Stimulated activated CD4-positive, alpha-beta T cell treated with anti-CD3 and anti-CD28 coated beads, Interleukin-12 subunit alpha, Interleukin-12 subunit beta, amount 100 ng/mL, for 48 hours (primary cell): ENCODE measurements at places on chromosomes 6 and 20.

DNA sequence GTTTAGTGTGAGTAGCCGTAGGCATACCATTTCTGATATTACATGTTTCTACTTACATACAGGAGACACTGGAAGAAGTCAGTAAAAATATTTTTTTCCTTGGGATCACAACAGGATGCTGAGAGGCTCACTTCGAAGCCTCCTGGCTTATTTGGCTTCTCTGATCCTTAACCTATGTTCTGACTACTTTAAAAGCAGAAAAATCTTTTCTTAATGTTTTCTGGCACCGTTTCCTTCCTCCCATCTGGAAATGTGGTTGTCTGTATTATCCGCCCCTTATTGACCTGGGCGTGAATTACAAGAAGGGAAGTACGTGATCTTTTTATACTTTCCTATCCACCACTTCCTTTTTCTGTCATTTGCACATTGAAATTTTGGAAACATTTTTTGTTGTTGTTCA lies 379.6 kb downstream of the COL12A1 start:
- no peak for DNase-seq

DNA sequence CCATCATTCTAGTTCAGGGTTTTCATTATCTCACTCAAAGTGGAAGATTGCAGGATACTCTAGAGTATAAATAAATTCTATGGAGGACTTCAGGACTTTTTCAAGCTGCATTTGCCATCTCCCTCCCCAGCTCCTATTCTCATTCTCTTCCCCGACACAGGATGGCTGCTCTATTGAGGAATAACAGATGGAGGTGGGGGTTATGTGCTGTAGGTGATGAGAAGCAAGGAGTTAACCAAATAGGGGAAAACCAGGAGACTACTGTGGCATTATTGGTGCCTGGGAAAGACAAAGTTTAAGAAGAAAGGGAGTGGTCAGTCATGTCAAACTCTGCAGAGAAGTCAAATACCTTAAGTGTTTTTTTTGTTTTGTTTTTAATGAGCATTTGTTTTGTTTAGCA lies 109.3 kb downstream of the GRIK2 start:
- no peak for DNase-seq

DNA sequence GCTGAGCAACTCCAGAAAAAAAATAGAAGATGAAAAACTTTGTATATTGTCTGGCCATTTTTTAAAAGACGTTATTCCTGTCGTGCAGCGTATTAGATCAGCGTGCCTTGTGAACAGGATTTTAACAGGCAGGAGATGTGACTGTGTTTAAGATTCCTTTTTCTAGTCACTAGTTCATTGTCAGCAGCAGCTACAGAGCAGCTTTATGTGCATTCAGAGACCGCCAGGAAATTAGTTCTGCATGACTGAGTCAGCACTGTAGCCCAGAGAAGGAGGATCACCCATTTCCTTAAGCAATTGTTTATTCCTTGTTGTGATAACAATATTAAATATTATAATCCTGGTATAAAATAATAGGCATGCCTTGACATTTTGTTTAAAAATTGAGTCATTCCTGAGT lies 75.4 kb upstream of the ADGRB3 start:
- no peak for DNase-seq

GRCh38 chr6:145808239-145808638 lies 6.4 kb downstream of the FBXO30 start:
- no peak for DNase-seq

GRCh38 chr6:131885237-131885636 lies 65.9 kb downstream of the CCN2 start:
- no peak for DNase-seq

DNA sequence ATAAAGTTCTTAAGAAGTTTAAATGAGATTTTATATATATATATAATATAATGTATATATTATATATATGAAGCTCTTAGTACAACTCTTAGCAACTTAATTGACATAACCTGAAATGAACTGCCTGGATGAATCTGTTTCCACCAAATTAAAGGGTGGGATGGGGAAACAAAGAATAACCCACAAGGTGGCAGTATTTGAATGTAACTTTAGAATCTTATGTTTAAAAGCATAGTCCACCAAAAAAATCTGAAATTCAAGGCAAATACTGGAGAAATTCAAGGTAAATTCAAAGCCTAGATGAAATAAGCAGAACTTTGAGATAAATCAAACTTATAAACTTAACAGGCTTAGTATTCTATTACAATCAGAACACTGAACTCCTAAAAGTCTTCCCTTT lies 4.4 kb upstream of the IBTK start:
- no peak for DNase-seq

GRCh38 chr6:49003348-49003747 lies 459.7 kb downstream of the MMUT start:
- DNase-seq, result no peak

DNA sequence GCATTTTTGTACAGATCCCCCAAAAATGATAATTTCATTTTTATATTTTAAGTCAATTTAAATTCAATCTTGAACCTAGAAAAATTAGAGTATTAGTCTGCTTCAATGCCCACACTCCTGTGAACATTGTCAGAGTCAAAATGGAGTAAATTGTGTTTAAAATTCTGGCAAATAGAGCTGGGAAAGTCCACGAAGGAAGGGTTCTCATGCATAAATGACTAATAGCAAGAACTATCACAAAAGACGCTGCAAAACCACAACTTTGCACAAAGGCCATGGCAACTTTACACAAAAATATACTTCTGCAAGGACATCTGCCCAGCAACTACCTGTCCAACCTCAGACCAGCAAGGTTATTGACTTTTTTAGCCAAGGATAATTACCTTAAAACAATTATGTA lies 203.2 kb upstream of the SMLR1 start:
- no peak for DNase-seq

- DNase-seq, result no peak
These were observed 174.9 kb downstream of the SMOC2 start for GRCh38 chr6:168615837-168616236.

- DNase-seq, result no peak
These were observed 21.9 kb upstream of the TULP1 start for GRCh38 chr6:35534407-35535170.

DNA sequence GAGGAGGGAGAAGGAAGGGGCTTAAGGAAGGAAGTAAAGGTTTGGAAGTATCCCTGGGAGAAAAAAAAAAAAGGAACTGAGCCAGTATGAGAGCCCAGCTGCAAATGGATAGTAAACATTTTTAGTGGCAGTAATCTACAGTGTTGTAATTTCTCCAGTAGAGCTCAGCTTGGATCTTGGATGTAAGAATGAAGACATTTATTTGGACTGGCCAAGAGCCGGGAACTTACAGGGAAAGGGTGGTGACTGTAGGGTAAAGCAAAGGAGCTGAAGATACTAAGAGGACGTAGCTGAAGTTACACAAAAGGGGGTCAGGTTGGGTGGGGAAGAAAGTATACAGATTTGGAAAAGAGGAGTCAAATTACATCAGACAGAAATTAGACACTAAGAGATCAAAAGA lies 13.5 kb downstream of the EEF1E1 start:
- DNase-seq, result no peak

DNA sequence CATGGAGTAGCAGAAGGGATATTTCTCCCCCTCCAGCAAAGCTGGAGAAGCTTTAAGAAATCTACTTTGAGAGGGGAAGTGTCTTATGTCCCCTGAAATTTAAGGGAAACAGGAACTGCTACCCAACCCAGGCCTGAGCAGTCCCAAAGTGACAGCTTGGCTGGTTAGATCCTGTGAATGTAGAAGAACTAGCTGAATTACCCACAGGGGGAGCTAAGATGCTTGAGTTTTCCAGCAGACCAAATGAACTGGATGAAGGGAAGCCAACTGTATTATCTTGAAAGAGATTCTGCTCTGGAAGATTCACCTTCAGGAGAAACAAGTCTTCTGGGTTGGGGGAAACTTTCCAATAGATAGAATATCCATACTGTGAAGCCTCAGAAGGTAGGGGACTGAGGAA lies 303.3 kb upstream of the MMS22L start:
- no peak for DNase-seq

DNA sequence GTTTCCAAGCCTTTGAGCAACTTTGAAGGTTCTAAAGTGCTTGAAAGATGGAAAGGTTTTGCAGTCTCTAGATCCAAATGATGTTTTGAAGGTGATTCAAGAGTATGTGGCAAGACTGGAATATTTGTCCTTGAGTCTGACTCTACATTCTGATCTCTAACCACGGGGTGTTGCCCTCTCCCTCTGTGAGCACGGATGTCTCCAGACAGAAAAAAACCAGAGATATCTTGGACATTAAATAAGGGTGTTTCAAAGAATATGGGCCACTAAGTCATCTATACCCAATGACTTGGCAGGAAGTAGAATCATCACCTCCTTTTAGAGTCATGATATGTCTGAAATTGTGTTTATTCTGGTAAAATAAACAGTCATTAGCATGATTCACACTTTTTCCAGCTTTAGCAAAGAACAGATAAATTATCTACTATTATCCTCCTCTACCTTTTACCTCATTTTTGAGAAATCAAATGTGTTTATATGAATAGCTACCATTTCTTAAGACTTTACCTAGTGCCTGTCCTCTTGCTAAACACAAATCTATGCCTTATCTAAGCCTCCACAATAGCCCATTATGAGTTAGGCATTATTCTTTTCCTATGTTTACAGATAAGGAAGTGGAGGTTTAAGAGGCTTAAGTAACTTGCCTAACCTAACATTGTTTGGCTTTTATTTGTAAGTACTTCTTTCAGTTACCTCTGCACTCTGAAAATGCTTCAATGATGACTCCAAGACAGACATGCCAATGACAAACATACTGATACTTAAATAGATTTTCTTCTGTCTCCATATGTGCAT lies 384.4 kb downstream of the BMP2 start:
- no peak for DNase-seq

GRCh38 chr6:90508753-90509152 lies 78.1 kb downstream of the MAP3K7 start:
- DNase-seq, result no peak

DNA sequence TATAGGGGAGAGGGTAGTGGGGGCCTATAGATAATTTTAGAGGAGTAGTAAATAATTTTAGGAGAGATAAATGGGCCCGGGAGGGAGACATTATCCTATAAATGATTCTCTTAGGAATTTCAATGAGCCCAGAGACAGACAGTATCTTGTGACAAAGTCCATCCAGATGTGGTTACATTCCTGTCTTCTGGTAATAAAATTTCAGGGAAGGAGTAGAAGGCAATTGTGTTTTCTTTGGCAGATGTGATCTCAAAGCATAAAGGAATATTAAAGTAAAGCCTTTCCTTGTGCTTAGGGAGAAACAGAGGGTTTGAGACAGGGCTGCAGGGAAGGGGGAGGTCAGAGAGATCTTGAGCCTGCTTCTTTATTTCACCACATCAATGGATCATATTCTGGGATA lies 979.8 kb upstream of the GJE1 start:
- no peak for DNase-seq

DNA sequence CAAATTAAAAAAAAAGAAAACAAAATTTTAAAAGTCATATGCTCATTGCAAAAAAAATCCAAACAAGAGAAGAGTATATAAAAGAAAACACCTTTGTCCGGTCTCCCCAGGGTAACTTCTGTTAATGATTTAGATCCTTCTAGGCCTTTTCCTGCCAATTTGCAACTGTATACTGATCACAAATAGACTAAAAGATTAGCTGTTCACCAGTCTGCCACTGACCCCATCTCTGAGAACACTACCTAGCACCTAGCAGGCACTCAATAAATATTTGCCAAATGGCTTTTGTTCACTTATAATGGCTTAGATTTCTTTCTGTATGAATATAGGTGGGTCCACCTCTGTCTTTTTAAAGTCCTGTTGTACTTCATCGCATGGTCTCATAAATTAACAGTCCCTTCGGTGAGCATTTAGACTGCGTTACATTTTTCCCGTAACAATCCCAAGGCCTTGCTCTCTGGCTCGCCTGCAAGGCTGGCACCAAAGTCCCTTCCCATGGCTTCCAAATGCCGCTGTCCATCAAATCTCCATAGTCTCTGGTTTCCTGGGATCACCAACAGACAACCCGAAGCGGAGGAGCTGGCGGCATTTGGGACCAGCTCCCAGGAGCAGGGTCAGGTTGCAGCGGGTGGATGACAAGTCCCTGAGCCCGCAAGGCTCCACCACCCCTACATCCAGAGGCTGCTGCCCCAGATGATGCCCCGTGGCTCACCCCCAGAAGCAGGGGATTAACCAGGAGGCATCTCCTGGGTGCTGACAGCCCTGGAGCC lies 11.8 kb downstream of the JPH2 start:
- DNase-seq, result no peak

DNA sequence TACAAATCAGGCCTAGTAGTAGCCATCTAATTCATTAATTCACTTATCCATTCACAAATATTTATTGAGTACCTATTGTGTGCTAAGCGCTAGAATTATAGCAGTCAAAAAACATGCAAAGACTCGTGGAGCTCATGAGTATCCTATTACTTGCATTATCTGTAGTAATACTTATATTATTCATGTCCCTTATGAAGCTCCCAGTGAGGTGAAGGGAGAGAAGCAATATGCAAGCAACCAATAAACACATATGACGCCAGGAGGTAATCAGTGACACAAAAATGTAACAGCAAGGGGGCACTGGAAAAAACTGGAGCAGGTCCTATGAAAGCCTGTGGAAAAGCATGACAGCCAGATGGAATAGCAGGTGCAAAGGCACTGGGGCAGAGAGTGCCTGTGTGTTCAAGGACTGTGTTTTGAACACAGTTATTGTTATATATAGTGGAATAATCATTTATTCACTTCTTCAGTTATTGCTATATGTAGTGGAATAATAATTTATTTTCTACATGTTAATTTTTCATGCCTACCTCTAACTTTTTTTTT lies 109.5 kb downstream of the KIF13A start:
- DNase-seq, result no peak

GRCh38 chr6:95687839-95688238 lies 110.5 kb downstream of the MANEA start:
- no peak for DNase-seq

DNA sequence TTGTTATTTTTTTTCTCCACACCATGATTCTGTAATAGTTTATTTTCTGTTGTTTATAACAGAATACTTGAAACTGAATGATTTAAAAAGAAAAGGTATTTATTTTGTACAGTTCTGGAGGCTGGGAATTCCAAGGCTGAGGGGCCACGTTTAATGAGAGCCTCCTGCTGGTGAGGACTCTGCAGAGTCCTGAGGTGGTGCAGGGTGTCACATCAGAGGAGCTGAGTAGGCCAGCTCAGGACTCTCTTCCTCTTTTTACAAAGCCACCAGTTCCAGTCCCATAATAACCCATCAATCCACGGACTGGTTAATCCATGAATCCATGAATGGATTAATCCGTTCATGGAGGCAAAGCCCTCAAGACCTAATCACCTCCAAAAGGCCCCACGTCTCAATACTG lies 71.6 kb downstream of the TFAP2A start:
- DNase-seq, result no peak

GRCh38 chr20:63704749-63705117 lies 3.0 kb downstream of the ARFRP1 start:
- DNase-seq, result no peak

GRCh38 chr6:13614126-13614925 lies 809 bp upstream of the NOL7 start:
- peak; percentile 16 for DNase-seq

- no peak for DNase-seq
These were observed 302.9 kb downstream of the CDKAL1 start for GRCh38 chr6:20837189-20837588.

DNA sequence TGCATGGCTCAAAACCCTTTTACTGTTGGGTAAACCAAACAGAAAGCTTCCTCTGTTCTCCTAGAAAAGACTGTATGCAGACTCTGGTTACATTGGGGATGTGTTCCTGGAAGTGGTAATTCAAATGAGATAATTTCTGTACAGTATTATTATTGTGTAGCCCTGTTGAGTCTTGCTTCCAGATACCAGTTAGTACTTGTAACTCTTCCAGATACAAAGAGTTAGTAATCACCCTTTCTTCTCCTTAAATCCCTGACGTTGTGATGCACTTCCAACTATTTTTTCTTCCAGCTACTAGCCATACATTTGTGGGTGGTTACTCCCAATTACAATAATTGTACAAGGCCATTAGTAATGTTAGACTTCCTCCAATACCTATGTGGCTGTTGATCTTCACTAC lies 42.3 kb upstream of the GRIK2 start:
- DNase-seq, result no peak
